ENCODE measurements at places on chromosomes 5 and 9. TPM values are rescaled to one million over a fixed set of nuclear protein-coding genes. Genes with fewer than 3 reads are reported as not detected.

Gene PCDHGC5
- polyA plus RNA-seq, result 0.51 TPM

Gene EGR1
- polyA plus RNA-seq, result 8.9 TPM

Gene PCA3
- not detected for polyA plus RNA-seq

Gene PCDHB4
- polyA plus RNA-seq, result 4.2 TPM

Gene DEPDC1B
- polyA plus RNA-seq, result 7.1 TPM

Gene GZMA
- not detected for polyA plus RNA-seq

Gene FREM1
- polyA plus RNA-seq, result 2.6 TPM

Gene SECISBP2
- 121 TPM for polyA plus RNA-seq

Gene LTC4S
- 5.9 TPM for polyA plus RNA-seq

Gene ARAP3
- 1.8 TPM for polyA plus RNA-seq

Gene PCDHB14
- polyA plus RNA-seq, result 18.3 TPM

All from neural cell (in vitro differentiated cells).